ENCODE measurements at places on chromosomes 11 and 22.

GRCh38 chr11:118531597-118532084 lies 649 bp downstream of the TMEM25 start:
- peak; percentile 78 for DNase-seq

DNA sequence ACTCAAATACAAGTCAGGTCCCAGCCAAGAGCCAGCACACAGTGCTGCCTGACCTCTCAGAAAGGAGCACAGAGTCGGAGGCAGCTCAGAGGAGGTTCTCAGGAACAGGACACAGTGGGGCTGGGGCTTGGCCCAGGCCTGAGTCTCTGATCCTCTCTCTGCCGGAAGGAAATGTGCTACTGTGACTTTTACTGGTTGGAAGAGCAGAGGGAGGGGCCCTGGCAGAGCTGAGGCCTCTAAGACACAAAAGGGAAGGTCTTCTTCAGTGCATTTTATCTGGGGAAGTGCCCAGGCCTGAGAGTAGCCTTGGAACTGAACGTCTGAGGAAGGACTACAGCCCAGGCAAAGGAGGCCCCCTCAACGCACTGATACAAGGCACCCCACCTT lies 16.2 kb upstream of the CASTOR1 start:
- peak; percentile 24 for DNase-seq

GRCh38 chr22:42343121-42343454 lies 72.6 kb upstream of the TCF20 start:
- DNase-seq: no peak

- DNase-seq: peak; percentile 23
Observed at GRCh38 chr11:6531267-6531752, 34.2 kb downstream of the DNHD1 start.

DNA sequence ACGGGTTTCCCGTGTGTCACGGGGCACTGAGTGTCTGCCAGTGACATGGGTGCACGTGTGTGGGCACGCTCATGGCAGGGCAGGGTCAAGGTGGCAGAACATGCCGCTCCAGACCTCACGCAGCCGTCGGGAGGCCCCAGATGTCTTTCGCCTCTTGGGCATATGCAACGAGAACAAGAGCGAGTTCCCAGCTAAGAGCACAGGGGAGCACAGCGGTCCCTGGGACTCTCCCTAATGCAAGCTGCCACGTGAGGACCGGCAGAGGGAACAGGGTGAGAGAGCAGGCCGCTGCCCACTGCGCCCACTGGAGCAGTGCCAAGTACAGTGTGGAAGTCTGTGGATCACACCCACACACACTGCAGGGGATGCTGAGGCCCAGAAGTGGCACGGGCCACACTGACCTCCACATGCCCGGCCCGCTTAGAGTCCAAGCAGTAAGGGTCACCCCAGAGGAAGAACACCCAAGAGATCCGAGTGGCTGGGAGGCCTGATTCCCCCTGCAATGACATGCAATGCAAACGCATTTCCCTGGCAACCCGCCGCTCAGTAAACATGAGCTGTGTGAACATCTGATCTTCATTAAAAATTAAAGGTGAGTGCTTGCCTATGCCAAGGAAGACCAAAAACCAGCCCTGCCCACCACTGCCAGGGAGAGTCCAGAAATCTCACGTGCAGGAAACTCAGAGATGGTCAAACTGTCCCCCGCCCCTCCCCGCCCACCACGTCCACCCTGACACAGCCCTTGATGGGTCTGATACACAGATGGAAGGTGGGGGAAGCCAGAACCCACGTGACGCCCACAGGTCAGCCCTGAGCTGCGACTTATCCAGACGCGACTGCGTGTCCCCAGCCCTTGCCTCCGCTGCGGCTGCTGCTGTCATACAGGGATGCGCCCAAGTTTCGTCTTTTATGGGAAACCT lies 11.7 kb downstream of the CERK start:
- DNase-seq: no peak

GRCh38 chr11:85772695-85773094 lies 38.2 kb downstream of the SYTL2 start:
- DNase-seq: no peak

DNA sequence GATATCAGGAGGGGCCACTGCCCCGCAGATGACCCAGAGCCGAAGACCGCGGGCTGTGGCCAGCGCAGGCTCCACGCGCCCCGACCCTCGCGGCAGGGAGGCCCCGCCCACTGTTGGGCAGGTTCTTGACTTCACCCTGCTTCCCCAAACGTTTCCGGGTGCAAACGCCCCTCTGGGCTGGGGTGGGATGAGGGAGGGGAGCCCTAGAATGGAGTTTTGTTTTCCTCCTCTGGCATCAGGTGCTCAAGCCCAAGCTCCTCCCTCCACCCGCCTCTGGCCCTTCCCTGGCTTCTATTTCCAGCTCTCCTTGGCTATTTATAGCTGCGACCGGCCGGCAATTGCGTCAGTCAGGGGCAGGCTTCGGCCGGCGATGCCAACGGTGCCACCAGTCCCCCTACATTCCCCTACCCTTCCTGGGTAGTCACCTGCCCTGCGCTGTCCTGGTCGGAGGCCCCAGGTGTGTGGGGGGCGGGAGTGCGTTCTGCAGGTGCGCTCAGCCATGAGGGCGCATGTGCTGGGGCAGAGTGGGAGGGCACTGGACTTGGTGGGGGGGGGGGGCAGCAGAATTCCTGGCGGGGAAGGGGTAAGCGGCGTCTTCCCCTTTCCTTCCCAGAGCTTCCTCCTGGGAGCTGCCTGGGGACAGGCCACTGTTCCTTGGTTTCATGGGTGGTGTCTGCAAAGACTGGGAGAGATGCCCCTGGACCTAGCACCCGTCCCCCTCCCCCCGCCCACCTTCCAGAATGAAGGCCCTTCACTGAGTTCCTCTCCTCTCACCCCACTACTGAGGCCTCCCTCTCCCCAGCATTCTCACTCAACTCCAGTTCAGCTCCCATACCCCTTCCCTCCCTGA lies 23.6 kb downstream of the DUSP8 start:
- DNase-seq: peak; percentile 76

- no peak for DNase-seq
Observed at GRCh38 chr11:107265591-107266121, 192.0 kb downstream of the CWF19L2 start.

DNA sequence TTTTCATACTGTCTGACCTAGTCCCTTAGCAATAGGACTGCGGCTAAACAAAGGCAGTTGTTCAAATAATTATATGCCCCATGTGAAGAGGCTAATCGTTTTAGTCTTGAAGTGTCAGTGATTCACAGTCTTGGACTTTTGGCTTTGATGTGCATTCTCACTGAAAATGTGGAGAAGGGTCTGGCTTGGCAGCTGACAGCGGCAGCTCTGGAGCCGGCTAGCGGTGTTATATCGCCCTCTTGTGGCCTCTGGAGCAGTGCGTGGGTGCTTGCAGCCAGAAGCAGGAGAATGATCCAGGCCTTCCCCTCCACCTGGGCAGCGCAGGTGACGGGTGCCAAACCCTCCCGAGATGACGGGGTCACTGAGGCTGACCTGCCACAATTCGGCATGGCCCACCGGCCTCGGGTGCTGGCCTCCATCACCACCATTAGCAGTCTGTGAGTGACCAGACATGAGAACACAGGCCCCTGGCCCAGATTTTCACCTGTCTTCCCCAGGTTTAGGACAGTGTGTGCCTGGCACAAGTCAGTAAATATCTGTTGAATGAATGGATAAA lies 90.3 kb upstream of the PITPNB start:
- DNase-seq: peak; percentile 64

DNA sequence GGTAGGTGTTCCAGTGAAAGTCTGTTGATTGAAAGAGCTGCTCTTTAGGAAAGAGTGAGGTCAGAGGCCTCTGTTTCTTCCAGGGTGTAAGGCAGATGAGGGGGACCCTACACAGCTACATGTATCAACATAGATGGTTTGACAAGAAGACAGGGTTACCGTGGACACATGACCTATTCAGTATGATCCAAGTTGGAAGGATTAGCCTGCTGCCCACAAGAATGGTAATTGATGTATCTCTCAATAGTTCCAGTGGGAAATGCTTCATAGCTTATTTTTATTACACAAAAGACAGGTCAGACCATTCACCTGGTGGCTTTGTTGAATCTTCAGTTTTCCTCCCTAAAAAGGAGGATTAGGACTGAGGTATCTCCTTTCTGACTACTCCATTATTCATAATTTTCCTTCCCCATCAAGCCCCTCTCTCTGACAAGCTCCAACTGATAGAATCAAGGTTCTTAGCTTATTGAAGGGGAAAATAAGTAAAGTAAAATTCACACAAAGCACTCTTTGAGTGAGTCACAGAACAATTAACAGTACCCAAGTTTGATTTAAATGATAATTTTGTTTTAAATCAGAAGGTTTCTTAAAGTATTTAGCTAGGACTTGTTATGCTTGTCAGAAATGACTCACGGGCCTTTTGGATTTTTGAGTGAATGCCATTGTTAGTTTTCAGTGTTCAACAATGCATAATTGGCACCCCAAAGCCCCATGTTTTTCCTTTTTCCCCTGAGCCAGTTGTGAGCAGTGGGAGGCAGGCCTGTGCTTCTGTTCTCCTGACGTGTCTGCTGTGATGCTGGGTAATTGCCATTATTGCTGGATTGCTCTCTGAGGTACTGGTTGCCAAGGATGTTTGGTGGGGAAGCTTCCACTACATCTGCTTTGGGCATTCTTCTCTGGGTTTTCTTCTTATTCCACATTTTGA lies 373.2 kb downstream of the DDX10 start:
- DNase-seq: no peak

DNA sequence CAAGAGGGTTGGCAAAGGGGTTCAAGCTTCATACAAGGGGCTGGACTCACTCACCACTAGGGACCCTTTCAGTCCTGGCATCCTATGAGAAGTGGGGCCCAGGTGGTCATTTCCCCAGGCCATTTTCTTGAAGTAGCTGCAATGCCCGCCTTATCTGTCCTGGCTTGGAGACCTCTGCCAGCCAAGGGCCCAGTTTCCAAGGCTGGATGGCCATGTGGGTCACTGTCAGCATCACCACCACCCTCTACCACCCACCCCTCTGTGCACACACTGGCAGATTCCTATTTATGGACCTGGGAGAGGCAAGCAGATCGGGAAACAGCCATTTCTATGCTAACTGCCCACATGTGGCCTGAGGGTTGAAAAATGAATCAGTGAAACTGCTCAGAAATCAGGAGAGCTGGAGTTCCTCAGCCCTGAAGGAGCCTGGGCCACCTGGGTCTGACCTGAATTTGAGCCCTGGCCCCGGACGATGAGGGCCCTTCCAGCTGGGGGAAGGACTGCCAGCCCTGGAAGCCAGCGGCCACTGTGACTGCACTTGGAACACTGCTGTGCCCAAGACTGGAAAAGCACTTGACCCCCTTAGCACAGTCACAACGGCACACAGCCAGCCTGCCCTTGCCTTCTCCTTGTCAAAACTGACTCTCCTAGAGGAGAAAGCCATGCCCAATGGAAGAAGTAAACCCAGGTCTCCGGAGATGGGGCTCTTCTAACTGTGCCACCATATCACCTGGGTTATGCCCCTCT lies 442.2 kb downstream of the BUD13 start:
- DNase-seq: no peak

Data from T47D (cell line).